ENCODE measurements at places on chromosomes 1 and 21.

- no peak for DNase-seq
Measured at GRCh38 chr1:90314533-90314932, 319.6 kb downstream of the ZNF326 start.

GRCh38 chr1:56527548-56528302 lies 51.6 kb downstream of the PLPP3 start:
- DNase-seq = no peak

DNA sequence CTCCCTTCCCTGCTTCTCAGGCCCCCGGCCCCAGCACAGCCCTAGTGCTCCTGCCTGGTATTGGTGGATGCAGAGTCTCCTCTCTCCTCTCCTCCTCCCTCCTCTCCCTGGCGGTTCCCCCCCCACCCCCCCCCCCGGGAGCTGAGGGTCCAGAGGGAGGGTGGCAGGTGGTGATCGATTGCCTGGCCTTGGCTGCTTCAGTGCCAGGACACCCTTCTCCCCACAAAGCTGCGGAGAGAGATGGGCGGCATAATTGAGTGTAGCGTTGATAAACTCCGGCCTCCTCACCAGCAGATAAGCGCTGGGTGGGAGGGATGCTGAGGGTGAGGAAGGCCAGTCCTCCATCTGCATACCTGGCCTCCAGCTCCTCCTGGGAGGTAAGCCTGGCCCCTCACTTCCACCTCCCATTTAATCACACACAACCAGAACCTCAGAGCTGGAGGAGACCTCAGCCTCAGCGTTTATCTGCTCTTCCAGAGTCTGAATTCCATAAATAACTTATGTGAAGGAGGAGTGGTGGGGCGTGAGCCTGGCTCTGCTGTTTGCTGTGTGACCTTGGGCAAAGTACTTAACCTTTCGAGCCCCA lies 60.8 kb downstream of the LRRN2 start:
- no peak for DNase-seq

DNA sequence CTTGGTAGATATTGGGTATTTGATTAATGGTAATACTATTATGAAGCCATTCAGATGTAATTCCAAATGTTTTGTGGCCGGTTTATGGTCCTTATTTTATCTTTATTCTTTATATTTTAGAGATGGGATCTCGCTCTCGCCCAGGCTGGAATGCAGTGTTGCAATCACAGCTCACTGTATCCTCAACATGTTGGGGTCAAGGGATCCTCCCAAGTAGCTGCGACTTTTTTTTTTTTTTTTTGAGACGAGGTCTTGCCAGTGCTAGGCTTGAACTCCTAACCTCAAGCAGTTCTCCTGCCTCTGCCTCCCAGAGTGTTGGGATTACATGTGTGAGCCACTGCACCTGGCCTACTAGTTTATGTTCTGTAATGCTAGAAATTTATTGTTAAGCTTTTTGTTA lies 4.7 kb downstream of the DDI2 start:
- DNase-seq = no peak

- DNase-seq = peak; percentile 25
Measured at GRCh38 chr1:16352842-16353535, 709 bp upstream of the FBXO42 start.

DNA sequence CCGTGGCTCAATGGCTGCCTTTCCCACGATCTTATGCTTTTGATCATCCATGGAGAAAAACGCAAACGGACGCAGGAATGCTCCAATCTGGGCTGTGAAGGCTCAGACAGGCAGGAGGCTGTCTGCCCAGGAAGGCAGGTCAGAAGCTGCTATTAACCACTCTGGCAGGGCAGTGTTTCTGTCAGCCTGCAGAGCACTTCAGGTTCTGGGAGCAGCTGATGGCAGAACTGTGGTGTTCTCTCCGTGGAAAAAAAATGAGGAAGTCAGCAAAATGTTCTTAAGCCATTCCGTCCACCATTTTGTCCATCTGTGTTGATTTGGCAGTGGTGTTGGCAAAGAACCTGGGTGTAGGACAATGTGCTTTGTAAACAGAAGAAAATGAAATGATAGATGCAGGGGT lies 91.7 kb downstream of the SIM2 start:
- DNase-seq = no peak

DNA sequence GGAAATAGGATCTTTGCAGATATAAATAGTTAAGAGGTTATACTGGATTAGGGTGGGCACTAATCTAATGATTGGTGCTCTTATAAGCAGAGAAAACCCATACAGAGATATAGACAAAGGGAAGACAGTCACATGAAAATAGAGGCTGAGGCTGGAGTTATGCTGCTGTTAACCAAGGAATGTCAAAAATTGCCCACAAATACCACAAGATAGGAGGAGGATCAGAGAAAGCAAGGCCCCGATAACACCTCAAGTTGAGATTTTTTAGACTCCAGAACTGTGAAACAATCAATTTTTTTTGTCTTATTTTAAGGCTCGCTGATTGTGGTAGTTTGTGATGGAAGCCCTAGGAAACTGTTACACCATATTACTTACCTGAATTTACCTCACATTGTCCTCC lies 513.2 kb downstream of the COL11A1 start:
- no peak for DNase-seq

- DNase-seq = no peak
Measured at GRCh38 chr1:36415661-36416326, 18.1 kb upstream of the LSM10 start.

DNA sequence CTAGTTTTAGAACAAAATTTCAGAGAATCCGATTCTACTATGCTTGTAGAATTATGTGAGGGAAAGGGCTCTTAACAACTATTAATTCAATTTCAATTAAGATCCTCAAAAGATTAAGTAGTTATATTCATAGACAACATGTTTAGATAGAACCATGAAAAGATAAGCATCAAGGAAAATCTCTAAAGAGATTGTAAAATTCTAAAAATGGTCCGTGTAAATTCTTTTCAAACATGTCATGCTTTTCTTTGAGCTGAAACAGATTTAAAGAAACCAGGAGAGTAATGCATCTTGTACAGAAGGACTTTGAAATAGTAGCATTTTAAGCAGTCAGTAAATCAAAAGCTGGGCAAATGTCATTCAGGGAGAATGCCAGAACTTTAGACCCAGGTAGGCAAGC lies 1080.6 kb upstream of the B3GALT2 start:
- DNase-seq = no peak

- no peak for DNase-seq
Measured at GRCh38 chr1:11598461-11598860, 55.8 kb downstream of the FBXO2 start.

DNA sequence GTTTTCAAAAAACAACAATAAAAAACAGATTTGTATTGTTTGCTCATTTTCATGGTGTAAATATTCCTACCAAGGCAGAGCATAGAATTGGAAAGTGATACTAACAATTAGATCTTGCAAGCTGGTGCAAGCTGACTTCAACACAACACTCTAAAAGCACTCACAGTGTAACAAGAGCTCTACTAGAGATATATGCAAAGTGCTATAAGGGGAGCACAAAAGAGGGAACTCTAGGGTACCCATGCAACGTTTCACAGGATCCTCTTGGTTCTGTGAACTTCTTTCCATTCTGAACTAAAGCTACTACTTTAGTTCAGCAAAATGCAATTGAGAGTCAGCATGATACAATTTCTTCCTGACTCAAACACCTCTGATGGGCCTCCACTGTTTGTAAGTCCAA lies 78.3 kb downstream of the ATP1B1 start:
- DNase-seq = no peak

- DNase-seq = no peak
Measured at GRCh38 chr1:230691615-230692014, 22.3 kb downstream of the AGT start.

GRCh38 chr1:84089465-84089864 lies 54.6 kb upstream of the PRKACB start:
- DNase-seq = no peak

- no peak for DNase-seq
Measured at GRCh38 chr21:42575111-42575510, 61.5 kb downstream of the SLC37A1 start.

GRCh38 chr1:194534784-194535183 lies 1348.4 kb upstream of the B3GALT2 start:
- DNase-seq = no peak

DNA sequence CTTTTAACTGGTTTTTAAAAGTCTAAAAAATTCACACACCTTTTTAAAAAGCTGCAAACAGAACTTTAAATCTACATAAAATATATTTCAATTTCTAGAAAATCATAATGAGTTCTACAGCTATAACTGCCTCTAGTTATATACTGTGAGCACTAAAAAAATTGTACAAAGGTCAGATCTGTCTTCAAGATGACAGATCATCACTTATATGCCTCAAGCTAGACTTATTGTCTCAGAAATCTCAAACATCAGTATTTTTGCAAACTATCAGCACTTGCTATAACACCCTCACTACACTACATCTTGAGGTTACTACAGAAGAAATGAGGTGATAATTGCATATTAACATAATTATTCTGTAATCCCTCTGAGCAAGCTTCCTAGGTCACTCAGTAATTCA lies 76.5 kb downstream of the ZNF644 start:
- no peak for DNase-seq
